ENCODE measurements at places on chromosomes 7 and 10.

DNA sequence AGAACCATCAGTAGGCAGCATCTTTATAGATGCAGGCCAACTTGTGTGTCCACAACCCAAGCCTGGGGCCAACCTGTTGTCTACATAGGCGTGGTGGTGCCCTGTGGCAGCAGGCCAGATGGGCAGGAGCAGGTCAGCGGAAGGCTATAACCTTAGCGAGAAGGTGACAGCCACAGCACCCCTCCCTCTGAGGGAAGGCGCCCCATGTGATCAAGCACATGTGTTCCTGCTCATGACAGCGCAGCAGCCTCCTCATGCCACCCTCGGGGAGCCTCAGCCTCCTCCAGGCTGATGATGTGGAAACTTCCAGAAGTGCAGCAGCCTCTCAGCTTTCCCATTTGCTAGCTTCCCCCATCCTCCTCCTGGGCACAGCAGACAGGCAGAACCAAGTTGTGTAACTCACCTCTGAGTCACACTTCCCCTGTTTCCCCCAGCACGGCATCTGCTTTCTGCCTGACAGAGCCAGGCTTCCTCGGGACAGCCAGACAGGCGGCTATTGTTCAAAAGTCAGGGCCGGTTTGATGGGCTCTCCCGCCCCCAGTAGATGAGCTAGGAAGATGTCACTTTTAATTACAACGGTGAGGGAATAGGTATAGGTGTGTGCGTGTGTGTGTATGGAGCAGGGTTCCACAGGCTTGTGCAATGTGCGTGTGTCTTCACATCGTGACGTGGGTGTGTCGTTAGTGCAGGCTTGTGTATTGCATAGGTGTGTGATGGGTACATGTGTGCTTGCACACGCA is 312.0 kb upstream of the ZMIZ1 start:
- peak; percentile 34 for DNase-seq

DNA sequence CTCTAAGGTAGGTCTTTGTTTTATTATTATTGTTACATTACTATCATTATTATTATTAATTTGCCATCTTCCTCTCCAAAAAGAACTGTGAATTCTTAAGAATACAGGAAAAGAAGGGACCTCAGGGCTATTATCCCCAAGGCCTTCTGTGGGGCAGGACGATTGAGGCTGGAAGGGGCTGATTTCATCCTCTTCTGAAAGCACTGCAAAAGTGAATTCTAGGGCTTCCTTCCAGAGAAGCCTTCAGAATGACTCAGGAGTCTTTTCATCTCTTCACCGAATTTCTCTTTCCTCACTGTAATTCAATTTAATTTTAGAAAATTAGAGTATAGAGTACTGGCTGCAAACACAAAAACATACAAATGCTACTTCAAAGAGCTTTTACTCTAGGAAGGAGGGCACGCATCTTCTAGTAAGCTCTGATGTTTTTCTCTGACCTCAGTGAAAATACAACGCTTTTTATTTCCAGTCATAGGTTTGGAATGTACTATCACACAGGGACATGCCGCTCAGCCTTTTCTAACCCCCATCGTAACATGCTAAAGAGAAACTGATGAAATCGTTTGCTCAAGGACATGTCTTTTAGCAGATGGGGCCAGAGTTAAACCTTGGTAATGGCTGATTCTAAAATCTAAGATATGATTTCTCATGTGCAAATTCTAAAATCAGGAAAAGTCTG is 280.2 kb upstream of the PITRM1 start:
- DNase-seq: no peak

DNA sequence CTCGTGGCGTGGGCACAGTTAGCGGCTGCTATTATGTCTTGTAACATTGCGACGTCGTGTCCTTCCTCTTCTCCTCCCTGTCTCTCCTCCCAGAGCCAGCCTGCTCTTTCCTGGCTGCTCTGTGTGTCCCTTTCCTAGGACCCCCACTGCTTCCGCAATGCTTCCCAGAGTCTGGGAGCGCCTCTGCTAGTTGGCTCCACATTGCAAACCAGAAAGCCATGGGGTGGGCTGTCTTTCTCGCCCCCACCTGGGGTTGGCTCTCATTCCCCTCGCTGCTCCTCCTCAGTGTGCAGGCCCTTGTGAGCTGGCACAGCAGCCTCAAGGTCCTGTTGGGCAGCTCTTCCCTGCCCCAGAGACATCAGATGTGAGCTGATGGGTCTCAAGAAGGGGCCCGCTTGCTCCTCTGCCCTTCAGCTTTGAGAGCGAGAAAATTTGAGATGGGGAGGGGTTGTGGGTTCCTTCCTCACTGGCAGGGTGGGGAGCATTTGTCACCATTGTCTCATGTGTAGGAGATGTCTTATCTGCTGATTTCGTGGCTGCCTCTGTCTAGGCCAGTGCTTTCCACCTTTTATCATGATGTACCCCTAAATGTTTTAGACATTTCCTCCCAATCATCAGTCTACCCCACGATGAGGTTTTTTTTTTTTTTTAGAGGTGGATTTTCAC is 3.3 kb downstream of the ADAMTS14 start:
- no peak for DNase-seq

DNA sequence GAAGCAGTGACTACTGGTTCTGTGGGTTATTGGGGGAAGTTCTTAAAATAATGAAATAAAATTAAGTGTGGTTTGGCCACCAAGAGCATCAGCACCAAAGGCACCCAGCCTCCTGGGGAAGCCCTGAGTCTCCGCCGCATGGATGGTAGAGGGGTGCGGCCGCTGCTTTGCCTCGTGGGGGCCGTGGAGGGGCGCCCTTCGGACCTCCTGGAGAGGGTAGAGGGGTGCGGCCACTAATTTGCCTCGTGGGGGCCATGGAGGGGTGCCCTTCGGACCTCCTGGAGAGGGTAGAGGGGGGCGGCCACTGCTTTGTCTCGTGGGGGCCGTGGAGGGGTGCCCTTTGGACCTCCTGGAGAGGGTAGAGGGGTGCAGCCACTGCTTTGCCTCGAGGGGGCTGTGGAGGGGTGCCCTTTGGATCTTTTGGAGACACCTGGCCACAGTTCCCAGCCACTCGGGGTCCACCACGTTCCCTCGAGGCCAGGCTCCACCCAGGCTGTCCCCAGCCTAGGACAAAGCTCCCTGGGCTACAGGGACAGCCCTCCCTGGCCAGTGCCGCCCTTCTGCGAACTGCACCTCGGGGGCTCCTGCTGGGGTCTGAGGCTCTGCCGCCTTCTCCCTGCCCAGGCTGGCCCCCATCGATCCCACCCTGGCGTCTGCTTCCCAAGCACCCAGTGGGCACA is 535.1 kb downstream of the PTPRN2 start:
- DNase-seq: no peak

DNA sequence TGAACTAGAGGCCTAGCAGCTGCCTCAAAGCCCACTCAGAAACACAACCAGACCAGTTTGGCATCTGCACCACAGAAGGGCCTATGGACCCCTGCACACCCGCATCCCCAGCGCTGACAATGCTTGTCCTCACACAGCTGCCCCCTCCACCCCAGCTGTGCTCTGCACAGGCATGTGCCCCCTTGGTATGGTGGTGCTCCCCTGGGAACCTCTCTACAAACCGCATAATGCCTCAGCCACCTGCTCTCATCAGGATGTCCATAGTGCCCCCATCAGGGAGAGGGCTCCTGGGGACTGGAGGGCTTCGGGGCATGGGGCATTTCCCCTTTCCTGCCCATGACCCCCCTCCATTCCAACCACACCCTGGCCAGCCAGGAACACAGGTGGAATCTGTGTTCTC is 347.5 kb downstream of the GRID1 start:
- DNase-seq: no peak

GRCh38 chr10:13365831-13366230 is 17.7 kb upstream of the SEPHS1 start:
- DNase-seq: no peak

DNA sequence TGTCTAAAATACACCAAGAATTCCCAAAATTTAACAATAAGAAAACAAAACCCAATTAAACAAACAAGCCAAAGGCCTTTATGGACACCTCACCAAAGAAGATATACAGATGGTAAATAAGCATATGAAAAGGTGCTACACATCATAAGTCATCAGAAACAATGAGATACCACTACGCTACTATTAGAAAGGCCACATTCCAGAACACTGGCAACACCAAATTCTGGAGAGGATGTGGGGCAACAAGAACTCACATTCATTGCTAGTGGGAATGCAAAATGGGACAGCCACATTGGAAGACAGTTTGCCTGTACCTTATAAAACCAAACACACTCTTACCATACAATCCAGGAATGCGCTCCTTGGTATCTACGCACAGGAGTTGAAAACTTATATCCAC is 291.4 kb downstream of the TNS3 start:
- DNase-seq: no peak

DNA sequence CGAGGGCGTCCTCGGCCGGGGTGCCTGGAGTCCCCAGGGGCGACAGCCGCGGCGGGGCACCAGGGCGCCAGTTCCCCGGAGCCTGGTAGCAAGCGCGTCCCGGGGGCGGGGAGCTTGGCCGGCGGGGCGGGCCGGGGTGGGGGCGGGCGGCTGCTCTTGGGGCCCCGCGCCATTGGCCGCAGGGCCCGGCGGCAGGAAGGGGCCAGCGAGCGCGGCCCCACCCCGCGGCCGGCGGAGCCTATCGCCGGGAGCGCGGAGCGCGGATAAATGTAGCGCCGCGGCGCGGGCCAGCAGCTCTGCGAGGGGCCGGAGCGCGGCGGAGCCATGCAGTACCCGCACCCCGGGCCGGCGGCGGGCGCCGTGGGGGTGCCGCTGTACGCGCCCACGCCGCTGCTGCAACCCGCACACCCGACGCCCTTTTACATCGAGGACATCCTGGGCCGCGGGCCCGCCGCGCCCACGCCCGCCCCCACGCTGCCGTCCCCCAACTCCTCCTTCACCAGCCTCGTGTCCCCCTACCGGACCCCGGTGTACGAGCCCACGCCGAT is at the start of gene HHEX:
HHEX (plus strand) TSS at position 293 of the 548 bp plus-strand sequence; CDS start at position 325, 32 bp downstream.
- peak; percentile 86 for DNase-seq

DNA sequence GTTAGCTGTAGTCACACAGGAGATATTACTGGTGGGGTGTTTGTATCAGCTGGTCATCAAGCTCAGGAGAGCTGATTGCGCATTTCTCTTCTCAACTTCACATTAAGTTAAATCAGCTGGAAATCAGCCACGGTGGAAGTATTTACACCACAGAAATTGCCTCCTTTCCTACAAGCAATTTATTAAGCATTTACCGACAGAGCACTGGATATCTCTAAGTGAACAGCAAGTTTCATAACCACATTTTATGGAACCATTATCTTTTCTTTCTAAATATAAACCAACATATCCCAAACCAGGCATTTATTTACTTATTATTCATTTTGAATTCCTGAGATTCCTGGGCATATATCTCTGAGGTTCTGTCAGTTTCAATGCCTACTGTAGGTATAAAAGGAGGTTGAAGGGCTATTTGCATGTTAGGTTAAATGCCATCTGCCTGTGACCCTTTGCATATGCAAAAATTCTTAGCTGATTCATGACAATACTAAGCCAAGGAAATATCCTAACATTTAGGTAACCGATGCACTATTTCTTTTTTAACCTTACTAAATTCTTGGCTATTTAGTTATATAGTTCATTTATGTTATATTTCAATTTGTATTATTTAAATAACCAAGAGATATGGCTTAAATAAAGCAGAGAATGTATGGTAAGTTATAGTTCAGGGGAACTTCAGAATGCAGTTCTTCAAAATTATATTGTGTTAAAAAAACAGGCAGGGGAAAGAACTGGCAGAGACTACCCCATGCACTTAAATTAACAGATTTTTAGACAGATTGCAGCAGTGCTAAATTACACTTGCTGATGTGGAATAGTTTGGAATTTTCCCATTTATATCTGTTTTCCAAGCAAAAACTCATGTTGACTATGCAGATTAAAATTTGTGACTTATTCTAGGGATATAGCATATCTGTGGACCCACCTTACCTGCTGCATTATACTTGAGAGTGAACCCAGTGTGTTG is 56.8 kb downstream of the DYNC1I1 start:
- no peak for DNase-seq

Data from OCI-M1 (cell line).